Dorsolateral prefrontal cortex (tissue), 122 donors: ENCODE measurements at places on chromosomes 6 and 20.

GRCh38 chr6:139449611-139450000 is 75.2 kb upstream of the CITED2 start:
- DNase-seq: no peak

DNA sequence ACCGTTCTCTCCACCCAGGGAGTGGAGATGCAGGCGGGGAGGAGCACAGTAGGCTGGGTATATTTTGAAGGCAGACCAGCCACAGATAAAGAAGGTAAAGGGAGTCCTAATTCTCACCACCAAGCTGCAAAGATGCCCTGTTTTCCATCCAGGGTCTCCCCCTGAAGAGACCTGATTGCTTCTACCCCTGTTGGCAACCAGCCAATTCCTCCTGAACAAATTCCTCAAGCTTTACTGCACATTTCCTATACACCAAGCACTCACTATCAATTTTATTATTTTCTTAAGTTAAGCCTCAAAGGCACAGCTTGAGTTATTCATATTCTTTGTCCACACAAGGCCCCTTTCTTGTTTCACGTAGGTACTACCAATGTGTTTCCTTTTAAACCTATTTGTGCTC is 214.4 kb downstream of the EYA2 start:
- no peak for DNase-seq

GRCh38 chr20:32830437-32830836 is 10.7 kb downstream of the MAPRE1 start:
- DNase-seq: no peak

- peak; percentile 72 for DNase-seq
These were observed 46.8 kb downstream of the PCNA start for GRCh38 chr20:5072756-5073659.

GRCh38 chr6:42509256-42509655 is 54.6 kb upstream of the UBR2 start:
- no peak for DNase-seq

- DNase-seq: no peak
These were observed 130.8 kb upstream of the SASH1 start for GRCh38 chr6:148211777-148212324.

- DNase-seq: no peak
These were observed 144.2 kb downstream of the DLL1 start for GRCh38 chr6:170146640-170147039.

DNA sequence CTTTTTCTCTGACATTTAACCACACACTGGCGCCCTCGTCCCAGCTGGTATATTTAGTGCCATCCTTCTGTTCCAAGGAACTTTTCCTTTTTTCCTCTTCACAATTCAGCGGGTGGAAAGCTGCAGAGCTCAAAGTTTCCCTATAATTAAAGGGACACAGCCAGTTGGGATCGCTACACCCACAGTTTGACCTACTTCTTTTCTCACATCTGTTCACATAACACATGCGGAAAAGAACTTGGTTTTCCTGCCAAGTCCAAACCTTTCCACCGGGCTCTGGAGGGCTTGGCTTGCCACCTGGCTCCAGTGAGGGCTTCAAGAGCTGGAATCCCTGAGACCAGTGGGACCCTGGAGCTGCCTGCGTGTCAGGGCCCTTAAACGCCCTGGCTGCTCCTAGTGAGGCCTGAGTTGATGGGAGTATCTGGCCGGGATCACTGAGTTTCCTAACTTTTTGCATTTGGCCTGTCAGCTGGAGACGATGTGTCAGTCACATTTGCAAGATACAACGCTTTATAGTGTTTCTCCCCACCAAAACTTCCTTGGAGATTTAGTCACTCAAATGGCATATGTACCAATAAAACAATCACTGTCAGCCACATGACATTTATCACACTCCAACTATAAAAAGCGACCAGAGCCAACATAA is 176.0 kb downstream of the SASH1 start:
- DNase-seq: no peak

DNA sequence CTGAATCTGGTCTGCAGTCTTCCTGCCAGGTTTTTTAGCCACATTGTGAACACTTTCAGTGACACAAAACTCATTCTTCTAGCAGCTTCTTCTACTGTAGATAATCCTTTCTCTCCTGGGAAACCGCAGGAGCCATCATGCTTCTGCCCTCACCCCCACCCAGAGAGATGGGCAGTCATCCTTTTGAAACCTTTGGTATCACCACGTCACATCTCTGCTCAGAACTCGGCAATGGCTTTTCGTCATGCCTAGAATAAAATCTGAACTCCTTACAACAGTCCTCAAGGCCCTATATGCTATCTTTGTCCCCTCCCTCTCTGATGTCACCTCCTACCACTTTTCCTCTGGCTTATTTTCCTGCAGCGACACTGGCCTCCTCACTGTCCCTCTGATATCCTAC is 46.4 kb upstream of the ZNFX1 start:
- DNase-seq: no peak

GRCh38 chr20:43778375-43778774 is 51.6 kb upstream of the GTSF1L start:
- no peak for DNase-seq

DNA sequence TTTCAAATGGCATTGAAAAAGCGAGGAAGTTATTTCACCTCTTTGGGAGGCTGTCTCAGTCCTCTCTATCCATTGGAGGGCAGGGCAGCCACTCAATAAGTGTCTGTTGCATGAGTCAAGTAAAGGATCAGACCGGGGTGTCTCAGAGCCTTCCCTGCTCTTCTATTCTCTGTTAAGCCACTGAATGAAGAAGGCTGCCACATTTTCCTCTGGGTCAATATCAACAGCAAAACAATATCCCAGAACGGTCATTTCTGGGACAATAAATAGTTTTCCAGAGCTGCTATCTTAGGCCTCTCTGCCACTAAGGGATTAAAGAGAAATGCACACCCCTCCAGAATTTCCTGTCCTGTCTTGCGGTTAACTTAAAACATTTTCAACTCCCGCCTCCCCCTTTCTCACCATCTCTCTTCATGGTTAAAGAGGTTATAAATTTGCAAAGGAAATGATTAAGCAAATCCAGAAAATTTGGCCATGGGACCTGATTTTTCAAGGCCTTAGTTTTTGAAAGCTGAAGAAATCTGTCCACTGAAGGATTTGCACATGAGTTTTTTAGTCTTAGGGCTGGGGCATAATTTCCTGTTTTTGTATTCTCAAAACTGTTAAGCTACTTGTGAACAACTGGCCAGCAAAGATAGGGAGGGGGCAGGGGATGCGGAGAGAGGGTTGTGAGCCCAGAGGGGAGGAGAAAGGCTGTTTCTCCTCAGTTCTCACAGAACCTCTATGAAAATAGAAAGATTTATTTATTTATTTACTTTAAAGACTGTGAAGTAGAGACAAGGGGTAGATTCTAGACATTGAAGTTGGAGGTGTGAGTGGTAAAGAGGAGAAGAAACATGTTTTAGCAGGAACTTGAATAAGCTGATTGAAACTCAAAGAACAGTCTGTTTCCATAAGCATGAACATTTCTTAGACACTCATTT is 135.7 kb downstream of the BCAS1 start:
- DNase-seq: no peak

DNA sequence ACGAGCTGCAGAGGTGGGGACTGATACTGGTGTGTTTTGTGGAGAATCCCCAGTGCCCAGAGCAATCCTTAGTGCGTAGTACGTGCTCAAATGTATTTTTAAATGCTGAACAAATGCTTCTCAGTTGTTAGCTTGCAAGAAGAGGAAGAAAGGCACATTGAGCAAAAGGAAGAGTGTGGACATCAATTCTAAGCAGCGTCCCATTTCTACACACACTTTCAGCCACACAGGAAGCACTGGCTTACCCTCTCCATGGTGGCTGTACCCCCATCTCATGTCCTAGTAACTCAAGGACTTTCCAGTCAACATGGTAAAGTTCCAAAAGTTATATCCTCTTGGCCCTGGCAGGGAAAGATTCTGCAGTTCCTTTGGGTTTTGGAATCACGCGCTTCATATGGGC is 98.8 kb upstream of the NXT1 start:
- no peak for DNase-seq

DNA sequence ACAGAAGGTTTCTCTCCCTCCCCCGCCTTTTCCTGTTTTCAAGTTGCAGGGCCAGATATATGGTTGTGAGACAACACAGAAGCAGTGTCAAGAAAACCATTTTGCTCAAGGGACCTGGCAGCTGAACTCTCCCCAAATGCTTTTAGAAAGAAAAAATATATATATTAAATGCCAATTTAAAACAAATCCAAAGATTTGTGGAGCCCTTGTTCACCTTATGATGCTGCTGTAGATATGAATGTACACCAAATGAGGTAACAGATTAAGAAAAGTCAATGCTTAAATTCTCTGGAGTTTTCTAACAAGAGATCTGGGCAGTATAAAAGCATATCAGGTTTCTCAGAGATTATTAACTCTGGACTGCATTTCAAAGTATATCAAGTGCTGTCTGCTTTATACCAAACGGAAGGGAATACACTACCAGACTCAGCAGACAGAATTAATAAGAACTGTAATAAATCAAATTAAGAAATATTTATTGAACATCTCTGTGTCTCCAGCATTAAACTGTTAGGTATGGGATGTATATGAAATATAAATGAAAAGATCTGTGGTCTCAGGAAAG is 357.5 kb downstream of the HDGFL1 start:
- DNase-seq: no peak
